ENCODE measurements at places on chromosomes 5 and 9.

DNA sequence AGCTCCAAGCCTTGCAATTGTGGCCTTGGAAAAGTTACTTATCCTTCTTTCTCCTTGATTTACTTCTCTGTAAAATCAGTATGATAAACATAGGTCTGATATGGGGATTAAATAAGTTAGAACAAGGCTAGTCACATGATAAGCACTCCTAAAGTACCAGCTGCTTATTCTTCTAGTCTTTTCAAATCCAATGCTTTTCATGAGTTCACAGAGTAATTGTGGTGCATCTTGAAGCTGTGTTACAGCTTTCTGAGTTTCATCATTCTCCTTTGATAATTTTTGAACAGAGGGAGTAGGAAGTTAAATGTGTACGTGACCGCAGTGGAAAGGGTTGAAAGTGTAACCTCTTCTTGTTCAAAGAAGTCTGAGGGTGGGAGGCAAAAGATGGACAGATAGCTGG is 38.8 kb upstream of the CCDC112 start:
- DNase-seq, result no peak

GRCh38 chr5:126488443-126489065 is 65.3 kb downstream of the GRAMD2B start:
- no peak for DNase-seq

DNA sequence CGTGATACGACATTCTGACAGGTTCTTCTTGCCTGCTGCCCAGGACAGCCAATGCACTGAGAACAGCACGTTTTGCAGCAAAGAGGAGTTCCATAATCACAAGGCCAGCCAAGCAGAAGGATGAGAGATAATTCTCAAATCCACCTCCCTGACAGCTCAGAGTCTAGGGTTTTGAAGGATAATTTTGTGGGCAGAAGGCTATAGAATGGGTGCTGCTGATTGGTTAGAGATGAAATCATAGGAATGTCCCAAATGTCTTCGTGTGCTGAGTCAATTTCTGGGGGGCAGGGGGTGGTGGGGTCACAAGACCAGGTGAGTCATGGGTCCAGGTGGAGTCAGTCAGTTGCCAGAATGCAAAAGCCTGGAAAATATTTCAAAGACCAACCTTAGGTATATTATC is 175.5 kb upstream of the SLC30A5 start:
- DNase-seq, result no peak

DNA sequence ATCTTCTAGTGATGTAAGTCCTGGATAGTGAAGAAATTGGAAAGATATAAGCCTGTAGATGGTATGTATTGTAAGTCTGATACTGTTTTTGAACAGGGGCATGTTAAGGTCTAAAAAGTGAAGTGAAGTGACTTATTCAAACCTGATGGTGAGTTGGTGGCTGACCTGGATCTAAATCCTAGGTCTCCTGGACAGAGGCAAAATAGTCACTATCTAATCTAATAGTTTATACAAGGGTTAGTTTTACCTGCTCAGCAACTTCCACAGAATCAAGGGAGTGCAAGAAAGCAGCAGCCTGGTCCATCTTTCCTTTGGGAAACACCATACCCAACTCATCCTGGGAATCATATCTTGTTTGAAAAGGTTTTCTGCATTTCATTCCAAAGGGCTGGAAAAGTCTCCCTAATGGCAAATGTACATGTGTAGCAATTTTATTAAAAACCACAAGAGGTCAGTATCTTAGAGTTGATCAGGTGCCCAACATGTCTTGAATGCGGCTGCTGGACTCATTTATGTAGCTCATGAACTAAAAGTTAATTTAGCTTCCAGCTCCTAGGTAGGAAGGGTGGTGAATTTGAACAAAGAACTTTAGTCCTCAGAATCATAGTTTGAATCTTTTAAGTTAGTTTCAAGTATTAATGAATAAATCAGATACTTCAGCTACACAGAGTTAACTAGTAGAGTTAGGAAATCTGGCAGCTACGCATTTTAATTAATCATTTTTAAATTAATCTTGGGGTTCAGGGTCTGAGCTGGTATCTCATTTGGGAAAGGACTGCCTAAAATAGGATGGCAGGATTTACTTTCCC is 26.0 kb downstream of the SKP2 start:
- DNase-seq, result no peak

DNA sequence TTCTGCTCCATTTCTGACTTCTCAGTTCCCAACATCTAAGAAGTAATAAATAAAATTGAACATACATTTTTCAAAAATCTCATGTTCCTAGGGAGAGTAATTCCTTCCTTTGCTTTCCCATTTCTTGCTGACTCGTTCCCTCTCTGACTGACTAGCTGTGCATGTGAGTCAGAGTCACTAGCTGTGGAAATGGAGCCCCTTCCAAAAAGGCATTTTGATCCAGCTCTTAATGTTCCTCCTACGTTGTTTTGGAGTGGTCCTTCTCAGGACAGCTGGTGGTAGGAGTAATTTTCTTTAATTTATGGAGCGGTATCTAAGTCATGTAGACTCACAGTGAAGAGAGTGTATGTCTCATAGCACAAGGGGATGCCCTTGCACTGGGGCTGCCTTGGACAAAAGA is 460.2 kb downstream of the GADD45G start:
- no peak for DNase-seq

DNA sequence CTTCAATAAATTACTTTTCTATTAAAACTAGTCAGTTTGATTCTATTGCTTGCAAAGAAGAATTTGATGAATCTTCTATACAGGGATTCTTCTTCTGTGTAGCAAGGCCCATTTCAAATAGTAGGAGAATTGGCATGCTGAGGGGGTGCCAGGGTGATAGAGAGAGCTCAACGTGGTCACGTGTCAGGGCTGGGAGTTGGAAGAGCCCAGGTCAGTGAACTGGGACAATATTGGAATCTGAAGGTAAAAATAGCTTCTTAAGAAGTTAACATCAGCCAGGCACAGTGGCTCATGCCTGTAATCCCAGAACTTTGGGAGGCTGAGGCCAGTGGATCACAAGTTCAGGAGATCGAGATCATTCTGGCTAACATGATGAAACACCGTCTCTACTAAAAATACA is 64.1 kb upstream of the TLE1 start:
- no peak for DNase-seq

DNA sequence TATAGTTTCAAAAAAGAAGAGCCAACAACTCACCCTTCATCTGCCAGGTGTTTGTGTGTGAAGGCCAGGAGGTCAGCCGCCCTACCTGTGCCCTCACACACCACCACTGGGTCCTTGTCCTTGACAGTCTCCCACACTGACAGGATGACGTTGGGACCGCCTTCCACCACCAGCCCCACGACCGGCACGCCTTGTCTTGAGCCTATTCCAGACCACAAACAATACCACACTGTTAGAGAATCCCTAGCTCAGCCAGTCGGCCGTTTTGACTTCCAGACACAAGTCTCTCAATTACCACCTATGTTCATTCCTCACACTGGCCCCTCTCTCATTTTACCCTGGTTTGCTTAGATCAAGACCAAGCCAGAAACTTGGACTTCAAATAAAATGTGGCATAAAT is 66.1 kb downstream of the TRPM6 start:
- DNase-seq, result no peak

DNA sequence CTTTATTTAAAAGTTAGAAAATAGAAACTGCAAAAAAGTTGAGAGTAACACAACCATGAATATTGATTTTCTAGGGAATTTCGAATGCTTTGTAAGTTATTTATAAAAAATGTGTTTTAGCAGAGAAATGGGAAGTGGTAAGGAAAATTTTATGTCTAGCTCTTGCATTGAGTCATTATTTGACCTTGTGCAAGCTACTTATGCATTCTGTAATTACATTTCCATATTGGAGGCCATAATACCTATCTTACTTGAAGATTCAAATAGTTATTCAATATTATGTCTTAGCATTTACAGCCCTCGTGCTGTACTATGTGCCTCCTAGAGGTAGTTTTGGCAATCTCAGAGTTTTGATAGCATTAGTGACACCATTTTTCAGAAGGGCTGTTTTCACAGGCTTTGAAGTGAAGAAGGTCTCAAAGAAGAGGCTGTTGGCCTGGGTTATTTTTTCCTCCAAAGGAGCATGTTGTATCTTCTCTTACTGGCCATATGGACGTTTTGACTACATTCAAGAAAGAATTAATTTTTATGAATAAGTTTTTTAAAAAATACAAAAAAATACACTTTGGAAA is 7.4 kb upstream of the DAP start:
- no peak for DNase-seq

GRCh38 chr9:20997503-20998076 is 33.9 kb downstream of the HACD4 start:
- no peak for DNase-seq

- DNase-seq, result no peak
These were observed 17.0 kb upstream of the NTNG2 start for GRCh38 chr9:132144708-132145365.

- DNase-seq, result no peak
These were observed 41.4 kb upstream of the TGFBR1 start for GRCh38 chr9:99063522-99063921.

- no peak for DNase-seq
These were observed 32.9 kb upstream of the GPR151 start for GRCh38 chr5:146548781-146549449.

Measured in vagina (tissue), 2 donors.